ENCODE measurements at places on chromosomes 2 and 18. TPM values are rescaled to one million over a fixed set of nuclear protein-coding genes. Genes with fewer than 3 reads are reported as not detected.

GRCh38 chr2:163613266-163613731 lies 122.5 kb downstream of the FIGN start:
- no peak for DNase-seq

SIX3 gene
- 1.4 TPM for total RNA-seq

PARD6G gene
- total RNA-seq, result 0.23 TPM

GRCh38 chr18:6963452-6964097 lies 154.0 kb downstream of the LAMA1 start:
- no peak for DNase-seq

GRCh38 chr2:140247451-140248195 lies 1467.4 kb upstream of the NXPH2 start:
- DNase-seq, result no peak

LAMA1 gene
- total RNA-seq, result not detected

GRCh38 chr2:164438490-164439205 lies 182.6 kb downstream of the GRB14 start:
- DNase-seq, result no peak

CSRNP3 gene
- 0.41 TPM for total RNA-seq

LRRTM1 gene
- not detected for total RNA-seq

GRCh38 chr18:58955001-58955400 lies 90.3 kb downstream of the ZNF532 start:
- no peak for DNase-seq

DNA sequence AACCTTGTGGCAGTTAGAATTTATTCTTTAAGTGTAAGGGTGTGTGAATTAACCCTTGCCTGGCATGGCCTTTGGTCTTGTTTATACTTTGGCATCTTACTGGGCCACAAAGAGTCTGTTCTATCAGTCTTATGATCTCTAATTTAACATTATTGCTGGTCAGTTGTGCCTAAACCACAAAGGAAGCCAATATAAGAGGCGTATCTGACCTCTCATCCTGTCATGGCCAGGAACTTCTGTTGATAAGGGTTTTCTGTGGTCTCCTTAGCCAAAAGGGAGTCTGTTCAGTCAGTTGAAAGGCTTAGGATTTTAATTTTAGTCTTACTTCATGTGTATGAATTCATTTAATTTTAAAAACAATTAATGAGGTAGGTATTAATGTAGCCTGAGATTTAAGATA lies 127.2 kb downstream of the LRRTM4 start:
- no peak for DNase-seq

C2orf72 gene
- not detected for total RNA-seq

- DNase-seq, result no peak
These were observed 244.3 kb downstream of the BABAM2 start for GRCh38 chr2:28134857-28135256.

DNA sequence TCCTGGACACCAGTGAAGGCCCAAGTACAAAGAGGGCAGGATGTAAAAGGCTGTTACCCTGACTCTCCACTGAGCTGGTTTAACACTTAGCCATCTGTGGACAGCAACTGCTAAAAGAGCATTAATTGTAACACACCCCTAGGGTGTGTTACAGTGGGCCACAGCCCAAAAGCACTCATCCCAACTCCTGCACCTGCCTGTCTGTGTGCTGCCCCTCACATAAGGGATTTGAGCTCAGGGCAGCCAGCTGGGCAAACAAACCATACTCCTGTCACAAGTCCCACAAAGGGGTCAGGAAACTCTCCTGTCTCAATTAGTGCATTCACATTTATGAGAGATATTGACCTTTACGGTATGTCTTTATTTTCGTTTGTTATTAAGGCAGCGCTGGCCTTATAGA lies 833.1 kb upstream of the NXPH2 start:
- no peak for DNase-seq

RIT2 gene
- total RNA-seq, result not detected

DNA sequence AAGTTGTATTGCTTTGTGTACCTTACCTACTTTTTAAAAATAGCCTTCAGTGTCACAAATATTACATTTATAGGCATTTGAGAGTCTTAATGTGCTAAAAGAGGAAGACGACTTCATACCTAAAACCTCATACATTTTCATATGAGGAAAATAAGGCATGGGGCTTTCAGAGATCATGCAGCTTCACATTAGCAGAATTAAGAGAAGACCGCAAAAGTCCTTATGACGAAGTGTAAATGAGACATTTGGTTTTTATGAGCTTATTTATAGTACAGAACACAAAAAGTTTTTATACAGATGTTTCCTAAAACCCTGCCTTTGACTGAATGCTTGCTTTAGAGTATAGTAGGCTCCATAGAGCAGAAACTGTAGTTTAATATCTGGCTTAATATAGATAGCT lies 10.1 kb upstream of the CCDC138 start:
- DNase-seq, result no peak

C2orf42 gene
- 14.3 TPM for total RNA-seq

- peak; percentile 85 for DNase-seq
These were observed 341.1 kb downstream of the ARL6IP6 start for GRCh38 chr2:153059338-153060052.

SKA1 gene
- total RNA-seq, result 18.3 TPM

DNA sequence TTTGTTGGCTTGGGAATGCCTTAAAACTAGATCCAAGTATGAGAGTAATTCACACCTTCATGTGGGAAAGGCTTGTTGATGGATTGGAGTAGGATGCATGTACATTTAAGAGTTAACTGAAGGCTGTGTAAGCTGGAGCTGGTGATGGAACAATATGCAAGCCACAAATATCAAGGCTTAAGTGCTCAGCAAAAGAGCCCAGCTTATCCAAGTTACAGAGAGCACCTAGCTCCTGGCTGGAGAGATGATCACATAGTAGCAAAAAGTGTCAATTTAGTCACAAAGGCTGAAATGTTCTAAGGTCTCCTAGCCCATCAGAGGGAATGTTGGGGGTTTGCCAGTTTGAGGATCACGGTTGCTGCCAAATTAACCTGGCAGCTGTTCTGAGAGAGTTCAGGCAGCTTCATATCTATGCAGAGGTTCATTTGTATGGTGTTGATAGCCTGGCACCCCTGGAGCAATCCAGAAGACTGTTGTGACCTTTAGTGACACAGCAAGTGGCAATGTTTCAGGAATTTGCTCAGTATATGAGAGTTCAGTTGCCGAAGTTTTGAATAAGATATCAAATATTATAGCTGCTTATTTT lies 228.2 kb downstream of the DOK6 start:
- DNase-seq, result no peak

SCG2 gene
- total RNA-seq, result 0.48 TPM

NT5C1B gene
- total RNA-seq, result not detected

SERPINB12 gene
- total RNA-seq, result not detected

GRCh38 chr2:239184968-239185903 lies 215.6 kb downstream of the HDAC4 start:
- no peak for DNase-seq

CNDP1 gene
- not detected for total RNA-seq

DNA sequence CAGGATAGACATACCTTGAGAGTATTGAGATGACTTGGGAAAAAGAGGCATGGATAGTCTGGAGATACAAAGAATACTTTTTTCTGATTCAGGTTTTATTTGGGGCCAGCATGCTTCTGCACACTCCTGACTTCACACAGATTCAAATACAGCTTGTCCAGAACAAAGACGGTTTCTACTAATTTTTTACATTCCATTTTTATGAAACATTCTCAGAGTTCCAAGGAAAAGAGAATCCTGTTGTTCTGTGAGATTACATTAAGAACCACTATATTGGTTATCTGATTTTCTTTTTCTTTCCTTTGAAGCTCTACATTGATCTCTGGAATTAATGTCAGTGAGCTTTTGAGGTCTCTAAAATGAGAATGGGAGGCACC lies 41.0 kb downstream of the PTPRM start:
- no peak for DNase-seq

DNA sequence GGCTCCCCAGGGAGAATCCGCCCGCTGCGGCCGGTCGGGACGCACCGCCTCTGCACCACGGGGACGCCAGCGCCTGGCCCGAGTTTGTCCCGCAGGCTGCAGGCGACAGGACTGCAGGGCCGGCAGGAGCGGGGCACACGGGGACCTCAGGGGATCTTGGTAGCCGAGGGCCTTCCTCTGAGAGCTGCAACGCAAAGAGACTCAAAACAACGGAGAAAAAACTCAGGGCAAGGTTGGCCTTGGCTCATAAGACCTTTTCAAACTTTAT lies 79.7 kb downstream of the ARHGEF4 start:
- no peak for DNase-seq

CFC1 gene
- not detected for total RNA-seq

- peak; percentile 55 for DNase-seq
These were observed 1.8 kb downstream of the AGAP1 start for GRCh38 chr2:235495373-235496238.

MROH2A gene
- total RNA-seq, result 2.9 TPM

MRPL30 gene
- total RNA-seq, result 50.1 TPM

All from PC-9 (cell line).